ENCODE measurements at places on chromosomes 1 and 21. TPM values are rescaled to one million over a fixed set of nuclear protein-coding genes. Genes with fewer than 3 reads are reported as not detected.

Gene IFI44
- 367 TPM for total RNA-seq

DNA sequence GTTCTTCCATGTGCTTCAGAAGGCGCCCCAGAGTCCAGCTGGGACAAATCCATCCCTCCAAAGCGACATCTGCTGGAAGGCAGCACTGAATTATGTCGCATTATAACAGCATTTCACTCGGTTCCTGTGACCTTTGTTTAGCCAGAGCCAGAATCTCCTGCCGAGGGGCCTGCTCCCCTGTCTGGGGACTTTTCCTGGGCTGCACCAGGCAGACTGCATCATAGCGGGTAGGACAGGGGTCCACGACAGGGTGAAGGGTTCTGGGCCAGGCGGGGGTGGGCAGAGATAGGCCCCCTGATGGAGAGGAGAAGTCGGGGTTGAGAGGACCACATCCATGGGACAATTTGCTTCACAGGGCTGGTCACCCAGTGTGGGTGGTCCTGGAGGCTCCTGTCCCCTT lies 276.9 kb downstream of the MATN1 start:
- no peak overlapping the region for H3K4me3 ChIP-seq
- H3K27me3 ChIP-seq = no peaks in the 10 kb centered on the region
- no peaks in the 10 kb centered on the region for H3K36me3 ChIP-seq
- DNase-seq = no peak

- H3K4me1 ChIP-seq = no peaks in the 10 kb centered on the region
- no peaks in the 10 kb centered on the region for H3K27me3 ChIP-seq
- no peak for DNase-seq
- no peak overlapping the region for H3K4me3 ChIP-seq
- H3K27ac ChIP-seq = no peak overlapping the region
These were observed 188.9 kb upstream of the PLXNA2 start for GRCh38 chr1:208433086-208433485.

DNA sequence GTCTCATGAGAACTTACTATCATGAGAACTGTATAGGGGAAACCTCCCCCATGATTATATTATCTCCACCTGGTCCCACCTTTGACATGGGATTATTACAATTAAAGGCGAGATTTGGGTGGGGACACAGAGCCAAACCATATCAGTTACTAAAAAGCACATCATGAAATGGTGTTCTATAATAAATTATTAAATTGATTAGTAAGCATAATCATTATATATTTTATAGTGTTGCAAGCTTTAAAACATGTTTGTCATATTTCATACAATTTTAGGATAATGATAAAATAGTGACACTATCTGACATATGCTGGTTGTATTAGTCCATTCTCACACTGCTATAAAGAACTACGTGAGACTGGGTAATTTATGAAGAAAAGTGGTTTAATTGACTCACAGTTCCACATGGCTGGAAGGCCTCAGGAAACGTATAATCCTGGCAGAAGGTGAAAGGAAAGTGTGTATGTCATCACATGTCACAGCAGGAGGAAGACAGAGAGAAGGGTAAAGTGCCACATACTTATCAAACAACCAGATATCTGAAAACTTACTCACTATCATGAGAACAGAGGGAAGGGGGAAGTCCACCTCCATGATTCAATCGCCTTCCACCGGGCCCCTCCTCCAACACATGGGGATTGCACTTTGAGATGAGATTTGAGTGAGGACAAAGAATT lies 539.2 kb upstream of the OLFM3 start:
- no peak for DNase-seq
- H3K27ac ChIP-seq = no peak overlapping the region
- no peaks in the 10 kb centered on the region for H3K4me1 ChIP-seq
- no peak overlapping the region for H3K4me3 ChIP-seq

GRCh38 chr1:68046885-68047658 lies 3.4 kb downstream of the DIRAS3 start:
- H3K4me1 ChIP-seq = no peaks in the 10 kb centered on the region
- H3K36me3 ChIP-seq = no peaks in the 10 kb centered on the region
- no peak overlapping the region for H3K27ac ChIP-seq
- H3K4me3 ChIP-seq = no peak overlapping the region

Gene HLCS
- 14.2 TPM for total RNA-seq
